AG04450 (cell line): ENCODE measurements at places on chromosomes 1 and 21. TPM values are rescaled to one million over a fixed set of nuclear protein-coding genes. Genes with fewer than 3 reads are reported as not detected.

GRCh38 chr1:7613851-7614205 is 157.3 kb upstream of the VAMP3 start:
- DNase-seq, result no peak

GRCh38 chr21:24372506-24372905 is 1234.8 kb downstream of the MRPL39 start:
- no peak for DNase-seq

DNA sequence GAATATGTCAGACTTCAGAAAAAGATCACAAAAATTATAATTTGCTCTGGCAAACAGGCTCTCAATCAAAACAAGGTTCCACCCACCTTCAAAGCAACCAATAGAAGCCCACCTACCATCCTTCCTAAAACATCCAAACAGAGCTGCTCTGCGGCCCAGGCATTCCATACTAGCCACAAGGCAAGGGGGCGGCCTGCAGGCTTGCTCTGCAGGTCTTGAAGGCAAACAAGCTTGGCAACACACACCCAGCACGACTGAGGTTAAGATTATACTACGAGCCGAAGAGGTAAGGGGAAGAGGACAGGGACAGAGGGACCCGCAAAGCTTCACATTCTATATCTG is 207.3 kb downstream of the SLC45A1 start:
- peak; percentile 32 for DNase-seq

DNA sequence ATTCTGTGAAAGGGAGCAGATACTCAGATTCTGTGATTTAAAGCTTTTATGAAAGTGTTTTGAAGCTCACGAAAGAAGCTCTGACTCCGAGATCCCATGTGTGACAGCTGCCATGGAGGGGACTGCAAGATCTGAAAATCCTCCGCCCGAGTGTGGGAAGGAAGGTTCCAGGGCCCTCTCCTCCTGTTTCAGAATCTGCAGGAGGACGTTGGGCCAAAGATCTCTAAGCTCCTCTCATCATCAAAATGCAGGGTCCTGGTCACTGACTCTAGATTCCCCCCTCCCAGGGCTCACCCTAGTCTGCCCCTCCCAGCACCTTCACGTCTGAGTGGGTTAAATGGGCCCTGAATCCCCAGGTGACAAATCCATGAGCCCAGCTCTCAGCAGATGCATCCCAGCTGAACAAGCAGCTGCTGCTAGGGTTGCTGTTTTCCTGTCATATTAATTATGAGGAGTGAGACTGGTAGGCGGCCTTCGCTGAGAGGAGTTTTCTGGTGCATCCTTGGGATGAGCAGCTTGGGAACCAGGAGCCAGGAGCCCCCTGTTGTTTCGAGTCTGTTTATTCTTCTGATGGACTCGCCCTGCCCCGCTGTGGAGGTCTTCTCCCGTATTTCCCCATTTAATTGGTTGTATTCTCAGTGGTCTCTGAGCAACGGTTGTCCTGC is 402.0 kb downstream of the MATN1 start:
- no peak for DNase-seq

Gene ST6GALNAC3
- 1.9 and 2.1 TPM in 2 replicates for polyA plus RNA-seq

Gene CBS
- polyA plus RNA-seq, result 41.1 and 42.2 TPM in 2 replicates

GRCh38 chr1:202577381-202577780 is 132.9 kb downstream of the SYT2 start:
- DNase-seq, result no peak

- no peak for DNase-seq
Observed at GRCh38 chr1:235068158-235069121, 60.2 kb downstream of the TOMM20 start.

Gene CDA
- polyA plus RNA-seq, result 2.8 and 4.2 TPM in 2 replicates

Gene ADCY10
- 0.01 and 0.11 TPM in 2 replicates for polyA plus RNA-seq

DNA sequence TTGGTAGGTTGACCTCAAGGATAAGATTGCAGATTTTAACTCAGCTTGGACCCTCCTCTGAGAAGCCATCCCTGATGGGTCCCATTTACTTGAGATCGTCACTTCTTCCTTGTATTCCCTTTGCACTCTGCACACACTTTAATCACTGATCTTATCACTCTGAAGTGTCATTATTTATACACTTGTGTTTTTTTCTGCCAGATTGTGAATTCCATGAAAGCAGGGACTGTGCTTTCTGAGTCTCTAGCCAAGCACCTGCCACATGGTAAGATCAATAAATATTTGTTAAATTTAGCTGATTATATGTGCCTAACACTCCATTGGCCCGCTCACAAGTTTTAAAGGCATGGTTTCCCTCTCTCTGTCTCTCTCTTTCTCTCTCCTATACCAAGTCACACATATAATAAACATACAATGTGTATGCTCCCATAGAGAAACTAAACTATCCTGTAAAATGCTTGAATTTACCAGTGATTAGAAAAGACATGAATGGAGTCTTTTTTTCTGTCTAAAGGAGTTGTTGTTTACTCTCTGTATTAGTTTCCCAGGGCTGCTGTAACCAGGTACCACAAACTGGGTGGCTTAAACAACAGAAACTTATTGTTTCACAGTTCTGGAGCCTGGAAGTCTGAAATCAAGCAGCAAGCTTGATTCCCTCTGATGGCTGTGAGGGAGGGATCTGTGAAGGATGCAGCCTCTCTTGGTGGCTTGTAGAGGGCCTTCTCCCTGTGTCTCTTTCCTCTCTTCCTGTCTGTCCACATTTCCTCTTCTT is 105.2 kb upstream of the GADD45A start:
- no peak for DNase-seq

- DNase-seq, result no peak
Observed at GRCh38 chr1:18426580-18426979, 54.1 kb upstream of the KLHDC7A start.

Gene CYYR1
- polyA plus RNA-seq, result not detected in 2 replicates

DNA sequence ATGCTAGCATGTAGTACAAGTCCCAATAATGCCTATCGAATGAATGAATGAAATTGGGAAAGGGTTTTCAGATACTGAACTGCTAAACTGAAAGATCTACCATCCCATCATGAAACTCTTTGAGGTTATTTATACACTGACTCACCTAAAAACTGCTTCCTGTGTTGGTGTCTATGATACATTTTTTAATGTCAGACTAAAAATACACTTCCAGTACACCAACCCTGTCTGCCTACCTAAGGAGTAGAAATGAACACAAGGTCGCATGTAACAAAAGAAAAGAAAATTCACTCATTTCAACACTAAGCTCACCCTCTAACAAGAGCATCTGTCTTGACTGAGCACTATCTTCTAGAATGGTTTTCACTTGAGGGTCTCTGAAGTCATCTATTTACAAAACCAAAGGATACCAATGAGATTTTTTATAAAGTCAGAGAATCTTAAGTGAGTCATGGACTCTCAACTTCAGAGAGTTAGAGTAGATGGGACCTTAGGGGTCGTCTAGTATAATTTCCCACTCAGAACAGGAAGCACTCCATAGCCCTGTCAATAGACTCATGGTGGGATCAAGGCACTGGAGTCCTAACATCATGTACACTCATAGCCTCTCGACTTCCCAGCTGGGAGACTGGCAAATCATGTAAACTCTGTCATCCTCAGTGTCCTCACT is 53.4 kb downstream of the WLS start:
- DNase-seq, result no peak

DNA sequence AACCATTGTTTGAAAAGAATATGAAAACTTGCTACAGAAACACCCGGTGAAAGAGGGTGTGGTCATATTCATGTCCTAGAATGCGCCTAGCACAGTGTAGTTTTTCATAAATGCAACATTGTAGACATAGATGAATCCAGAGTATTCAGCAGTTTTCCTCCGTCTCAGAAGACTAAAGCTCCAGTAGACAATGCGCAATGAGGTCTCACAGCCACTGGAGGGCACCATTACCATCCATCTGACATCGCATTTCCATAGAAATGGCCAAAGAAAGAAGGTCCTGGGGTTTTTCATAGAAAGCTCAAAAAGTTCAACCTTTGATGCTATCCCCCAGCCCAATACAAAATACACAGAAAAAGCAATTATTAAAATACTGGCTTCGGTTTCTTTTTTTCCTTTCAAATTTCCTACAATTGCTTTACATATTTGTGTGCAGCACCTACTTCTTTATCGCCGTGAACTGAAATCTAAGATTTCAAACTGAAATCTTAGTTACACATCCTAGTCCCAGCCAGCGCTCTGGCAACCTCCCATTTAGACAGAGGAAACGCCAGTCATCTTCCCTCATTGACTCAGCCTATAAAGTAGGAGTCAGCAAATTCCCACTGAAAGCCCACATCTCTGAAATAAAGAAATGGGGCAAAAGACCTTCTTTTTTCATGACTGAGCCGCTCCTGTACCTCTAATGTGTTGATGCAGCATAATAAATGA is 3.9 kb upstream of the CD58 start:
- DNase-seq, result no peak

Gene CFHR5
- polyA plus RNA-seq, result not detected in 2 replicates

Gene ANGPTL3
- polyA plus RNA-seq, result not detected in 2 replicates

- no peak for DNase-seq
Observed at GRCh38 chr1:230125640-230126528, 58.8 kb downstream of the GALNT2 start.

Gene ATP1A2
- 6.2 and 6.5 TPM in 2 replicates for polyA plus RNA-seq

DNA sequence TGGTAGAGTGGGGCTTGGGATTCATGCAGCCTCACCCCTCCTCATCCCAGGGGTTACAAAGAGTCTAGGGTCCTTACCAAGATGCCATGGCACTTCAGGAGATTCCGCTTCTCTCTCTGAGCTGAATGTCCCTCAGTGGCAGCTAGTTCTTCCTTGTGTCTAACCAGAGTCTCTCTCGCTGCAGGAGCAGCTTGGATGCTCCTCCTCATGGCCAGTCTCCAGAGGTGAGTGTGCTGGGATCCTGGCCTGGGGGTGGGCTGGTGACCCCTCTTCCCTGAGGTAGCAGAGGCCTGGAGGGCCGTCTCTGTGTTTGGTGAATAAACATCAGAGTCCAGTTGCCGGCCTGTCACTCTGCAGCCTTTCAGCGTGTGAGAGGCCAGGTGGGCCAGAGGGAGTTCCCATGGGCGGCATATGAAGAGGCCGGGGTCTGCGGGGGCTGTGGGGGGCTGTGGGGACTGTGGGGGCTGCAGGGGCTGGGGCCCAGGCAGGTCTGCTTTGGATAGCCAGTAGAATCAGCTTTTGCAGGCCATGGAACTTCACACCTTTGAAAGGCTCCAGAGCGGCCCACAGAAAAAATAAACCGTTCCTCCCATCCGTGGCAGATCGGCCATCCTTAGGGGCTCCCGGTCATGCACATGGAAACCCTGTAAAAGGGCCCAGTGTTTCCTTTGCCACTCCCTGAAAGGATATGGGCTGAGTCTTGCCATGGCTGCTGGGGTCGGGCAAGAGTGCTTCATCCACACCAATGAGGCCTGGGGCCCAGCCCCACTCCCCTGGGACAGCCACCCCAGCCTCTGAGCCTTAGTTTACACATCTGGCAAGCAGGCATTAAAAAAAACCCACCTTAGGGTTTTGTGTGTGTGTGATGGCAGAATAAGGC is 256.4 kb downstream of the FOXD2 start:
- DNase-seq, result no peak

Gene SLC2A5
- polyA plus RNA-seq, result 0.20 and 0.21 TPM in 2 replicates
